ENCODE measurements at places on chromosomes 7 and 10.

DNA sequence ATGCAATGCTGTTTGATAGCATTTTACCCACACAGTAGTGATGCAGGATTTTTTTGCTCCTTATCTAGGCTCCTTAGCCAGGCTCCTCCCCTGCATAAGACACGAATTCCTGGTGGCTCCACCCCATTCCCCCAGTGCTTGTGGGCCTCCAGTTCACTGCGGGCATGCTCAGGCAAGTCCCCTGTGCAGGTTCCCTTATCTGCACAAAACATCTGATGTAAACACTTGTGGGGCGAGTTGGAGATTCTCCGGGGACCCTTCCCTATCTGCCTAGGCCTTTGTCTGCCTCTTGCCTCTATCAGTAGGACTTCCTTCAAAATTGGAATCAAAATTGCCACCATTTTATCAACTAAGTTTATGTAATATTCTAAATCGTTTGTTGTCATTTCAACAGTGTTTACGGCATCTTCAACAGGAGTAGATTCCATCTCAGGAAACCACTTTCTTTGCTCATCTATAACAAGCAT, 5.4 kb upstream of the STK17A start:
- peak; percentile 26 for DNase-seq

DNA sequence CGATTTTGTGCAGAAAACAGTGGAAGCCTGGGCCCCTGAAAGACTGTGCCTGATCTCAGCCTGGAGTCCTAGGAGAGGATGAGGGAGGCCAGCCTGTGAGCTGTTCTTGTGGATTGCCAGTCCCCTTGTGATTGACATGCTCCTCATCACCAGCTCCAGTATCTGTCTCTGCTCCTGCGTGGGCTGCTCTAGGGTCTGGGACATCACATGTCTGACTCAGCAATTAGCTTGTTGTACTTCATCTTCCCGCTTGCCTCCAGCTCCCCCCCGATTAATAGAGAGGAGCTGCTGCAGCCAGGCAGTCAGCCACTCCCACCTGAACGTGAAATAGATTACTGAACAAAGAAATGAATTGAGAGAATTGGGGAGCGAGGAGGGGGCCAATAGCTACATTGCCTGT, 99.6 kb upstream of the TBX20 start:
- DNase-seq = no peak

- DNase-seq = no peak
These were observed 165.4 kb downstream of the GLI3 start for GRCh38 chr7:42071372-42072261.

GRCh38 chr10:22218448-22218847, 633 bp upstream of the EBLN1 start:
- DNase-seq = no peak

DNA sequence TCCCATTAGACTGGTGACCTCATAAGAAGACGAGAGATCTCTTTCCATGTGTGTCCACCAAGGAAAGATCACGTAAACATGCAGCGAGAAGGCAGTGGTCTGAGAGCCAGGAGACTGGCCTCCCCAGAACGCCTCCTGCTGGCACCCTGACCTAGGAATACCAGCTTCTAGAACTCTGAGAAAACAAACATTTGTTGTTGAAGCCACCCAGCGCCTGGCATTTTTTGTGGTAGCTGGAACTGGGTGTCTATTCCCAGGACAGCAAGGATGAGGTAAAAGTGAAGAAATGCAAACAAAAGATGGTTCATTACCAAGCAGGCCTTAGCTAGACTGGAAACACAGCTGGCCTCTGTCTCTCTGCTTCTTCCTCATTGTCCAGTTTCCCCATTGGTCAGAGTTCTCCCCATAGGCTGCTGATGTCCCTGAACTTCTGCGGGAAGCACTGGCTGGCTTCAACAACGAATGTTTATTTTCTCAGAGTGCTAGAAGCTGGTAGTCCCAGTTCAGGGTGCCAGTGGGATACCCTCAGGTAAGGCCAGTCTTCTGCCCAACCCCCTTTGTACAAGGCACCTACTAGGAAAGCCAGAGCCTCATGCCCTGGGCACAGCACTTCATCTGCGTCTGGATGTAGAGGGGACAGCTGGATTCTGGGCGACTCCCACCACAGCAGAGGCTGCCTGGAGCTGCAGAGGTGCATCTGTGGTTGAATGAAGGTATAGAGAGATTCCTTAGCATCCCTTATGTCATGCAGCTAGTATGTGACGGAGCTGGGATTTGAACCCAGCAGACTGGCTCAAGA, 304.9 kb downstream of the TCERG1L start:
- DNase-seq = no peak

- DNase-seq = no peak
These were observed 90.3 kb downstream of the JMJD1C start for GRCh38 chr10:63375458-63375857.

- DNase-seq = no peak
These were observed 8.3 kb downstream of the XPNPEP1 start for GRCh38 chr10:109914966-109915365.

- no peak for DNase-seq
These were observed 466.1 kb downstream of the PARD3 start for GRCh38 chr10:34348917-34349485.

DNA sequence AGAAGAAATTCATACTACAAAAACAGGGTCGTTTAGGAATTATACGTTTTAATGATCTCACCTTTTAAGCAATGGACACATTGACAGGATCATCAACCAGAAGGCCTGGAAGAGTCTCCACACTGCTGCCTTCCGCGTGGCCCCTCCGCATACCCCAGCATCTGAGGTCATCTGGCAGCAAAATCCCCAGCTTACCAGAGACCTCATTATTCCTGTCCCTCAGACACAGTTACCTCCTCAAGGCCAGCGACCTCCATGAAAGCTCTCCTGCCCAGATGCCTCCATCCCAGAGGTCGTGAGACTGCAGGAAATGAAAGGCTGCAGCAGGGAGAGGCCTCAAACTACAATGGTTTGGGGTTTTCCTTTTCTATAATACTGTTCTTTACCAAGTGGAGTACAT, 14.8 kb upstream of the GSAP start:
- DNase-seq = no peak

GRCh38 chr10:10891124-10892082, 126.3 kb upstream of the CELF2 start:
- DNase-seq = no peak

GRCh38 chr7:142696456-142697179, 52.7 kb upstream of the PRSS1 start:
- DNase-seq = no peak

GRCh38 chr7:81672872-81673271, 97.0 kb downstream of the HGF start:
- DNase-seq = no peak

DNA sequence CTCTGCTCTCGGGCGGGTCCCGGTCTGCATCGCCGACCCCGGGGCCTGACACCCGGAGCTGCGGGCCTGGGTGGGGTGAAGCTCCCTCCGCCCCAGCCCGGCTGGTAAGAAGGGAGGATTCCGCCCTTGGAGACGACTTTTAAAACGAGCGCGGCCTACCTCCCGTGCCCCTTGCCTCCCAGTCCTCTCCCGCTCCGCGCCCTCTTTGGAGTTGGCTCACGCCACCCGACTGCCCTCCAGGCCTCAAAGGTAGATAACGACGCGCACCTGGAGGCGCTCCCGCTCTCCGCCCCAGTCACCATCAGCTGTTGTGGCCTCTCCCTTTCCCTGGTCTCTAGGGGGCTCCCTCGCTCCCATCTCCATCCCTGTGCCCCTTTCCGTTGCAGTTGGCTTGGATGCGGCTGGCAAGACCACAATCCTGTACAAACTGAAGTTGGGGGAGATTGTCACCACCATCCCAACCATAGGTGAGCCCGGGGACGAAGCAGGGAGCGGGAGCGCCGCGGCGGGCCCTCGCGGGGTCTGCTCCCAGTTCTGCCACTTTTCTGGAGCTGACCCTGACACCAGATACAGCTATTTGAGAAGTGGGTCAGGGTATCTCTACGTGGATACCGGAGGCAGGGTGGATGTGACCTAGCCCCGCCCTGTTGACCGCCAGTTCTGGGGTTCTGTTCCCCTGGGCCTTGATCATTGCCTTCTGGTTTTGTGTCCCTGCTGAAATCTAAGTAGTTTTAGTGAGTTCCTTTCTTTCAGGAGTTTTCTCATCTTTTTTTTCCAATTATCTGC, 679 bp downstream of the ARF5 start:
- peak; percentile 56 for DNase-seq

DNA sequence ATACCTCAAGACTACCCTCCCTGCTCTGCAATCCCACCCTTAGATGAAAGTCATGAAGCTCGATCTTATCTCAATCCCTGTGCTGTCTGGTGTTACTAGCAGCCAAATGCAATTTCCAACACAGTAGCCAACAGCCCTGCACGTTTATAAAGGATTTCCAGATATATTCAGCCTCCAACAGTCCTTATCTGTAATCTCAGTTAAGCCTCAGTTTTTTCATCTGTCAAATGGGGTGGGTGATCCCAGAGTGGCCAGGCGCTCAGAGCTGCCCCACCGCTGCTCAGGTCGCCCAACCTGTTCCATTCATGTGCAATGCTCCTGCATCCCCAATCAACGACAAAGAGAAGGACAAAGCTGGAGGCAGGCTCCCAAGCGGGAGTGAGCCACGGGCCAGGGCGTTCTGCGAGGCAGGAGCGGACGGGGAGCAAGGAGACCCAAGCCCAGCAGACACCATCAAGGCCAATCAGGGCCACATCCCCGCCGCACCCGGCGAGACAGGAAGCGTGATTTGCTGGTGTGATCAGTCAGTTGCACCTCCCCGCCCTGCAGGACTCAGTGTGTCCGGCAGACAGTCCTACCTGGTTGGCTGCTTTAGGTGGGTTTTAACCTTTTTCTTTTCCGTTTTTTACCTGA, 19.7 kb downstream of the PDGFA start:
- DNase-seq = no peak

GRCh38 chr7:95095966-95096540, 188.7 kb downstream of the PPP1R9A start:
- no peak for DNase-seq

GRCh38 chr7:131507592-131508331, 48.7 kb downstream of the PODXL start:
- peak; percentile 66 for DNase-seq

GRCh38 chr7:148753224-148753623, 54.5 kb downstream of the CUL1 start:
- no peak for DNase-seq

DNA sequence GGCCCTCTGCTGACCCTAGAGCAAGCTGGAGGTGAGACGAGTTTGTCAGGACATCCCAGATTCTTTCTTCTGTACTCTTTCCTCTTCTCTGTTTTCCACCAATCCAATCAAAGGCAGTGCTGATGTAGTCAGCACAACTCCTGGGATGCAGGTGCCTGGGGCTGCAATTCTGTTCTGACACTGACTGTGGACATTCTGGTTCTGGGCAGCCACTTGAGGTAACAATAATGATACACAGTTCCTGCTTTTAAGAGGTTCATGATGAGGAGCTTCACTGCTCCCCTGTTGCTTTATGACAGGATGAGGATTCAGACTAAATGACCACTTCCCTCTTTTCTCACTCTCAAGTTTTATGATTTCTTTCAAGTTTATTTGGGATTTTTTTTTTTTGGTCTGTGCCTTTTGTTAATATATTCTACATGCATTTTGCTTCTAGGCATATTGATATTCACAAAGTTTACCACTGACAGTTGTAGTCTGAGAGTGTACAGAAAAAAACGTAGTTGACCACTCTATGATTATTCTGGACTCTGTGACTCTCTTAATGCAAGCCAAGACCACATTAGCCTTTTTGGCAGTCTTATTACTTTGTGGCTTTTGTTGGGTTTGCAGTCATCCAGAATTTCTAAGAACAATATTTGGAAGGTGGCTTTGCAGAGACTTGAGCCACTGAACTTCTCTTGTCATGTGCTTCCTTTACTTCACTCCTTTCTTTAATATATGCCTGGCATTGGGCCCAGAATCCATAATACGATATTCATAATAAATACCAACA, 247.6 kb downstream of the AUTS2 start:
- DNase-seq = peak; percentile 56

GRCh38 chr10:12396567-12396966, 47.2 kb downstream of the CAMK1D start:
- peak; percentile 73 for DNase-seq

GRCh38 chr7:148929176-148929575, 45.1 kb upstream of the EZH2 start:
- no peak for DNase-seq

GRCh38 chr7:99037327-99037940, 106.5 kb downstream of the SMURF1 start:
- no peak for DNase-seq
